ENCODE measurements at places on chromosomes 7 and 10.
A peak's percentile ranks its signal among the peaks of the same experiment; 100 is the strongest.

- no peak for DNase-seq
Measured at GRCh38 chr10:87940210-87940609, 76.8 kb downstream of the PTEN start.

- DNase-seq: no peak
Measured at GRCh38 chr10:132788831-132789219, 2.9 kb upstream of the NKX6-2 start.

DNA sequence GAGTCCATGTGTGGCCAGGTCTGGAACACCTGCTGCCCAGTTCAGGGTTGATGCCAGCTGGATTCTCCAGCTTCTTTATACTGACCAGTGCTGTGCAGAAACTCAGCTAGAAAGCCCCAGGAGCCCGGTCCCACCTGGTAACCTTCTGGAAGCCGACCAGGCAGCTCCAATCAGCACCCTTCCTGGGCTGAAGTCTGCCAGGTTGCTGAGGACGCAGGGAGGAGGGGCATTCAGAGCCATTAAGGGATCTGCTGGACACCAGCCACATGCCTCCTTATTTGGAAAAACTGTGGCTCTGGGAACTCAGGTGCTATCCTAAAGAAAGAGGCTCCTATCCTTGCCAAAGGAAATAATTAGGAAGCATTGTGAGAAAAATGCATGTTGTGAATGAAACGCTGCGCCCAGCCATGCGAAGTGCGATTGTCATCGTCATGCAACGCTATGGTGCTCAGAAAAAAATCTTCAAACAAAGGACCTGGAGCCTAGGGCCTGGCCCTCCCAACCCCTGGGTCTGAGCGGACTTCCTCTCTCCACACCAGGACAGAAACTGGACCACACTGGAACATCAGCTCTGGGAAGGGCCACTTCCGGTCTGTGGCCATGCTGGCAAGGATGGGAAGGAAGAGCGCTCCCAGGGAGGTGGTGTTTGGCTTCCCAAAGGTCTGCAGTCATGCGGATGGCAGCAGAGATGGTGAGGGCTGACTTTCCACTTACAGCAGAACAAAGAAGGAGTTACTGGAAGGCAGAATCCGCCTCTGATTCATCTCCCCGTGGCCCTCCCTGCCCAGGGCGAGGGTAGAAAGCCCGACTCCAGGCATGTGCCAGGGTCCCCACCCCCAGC is 90.1 kb downstream of the FAM53B start:
- peak; percentile 7 for DNase-seq

GRCh38 chr7:1290026-1290678 is 57.5 kb downstream of the UNCX start:
- DNase-seq: peak; percentile 40

DNA sequence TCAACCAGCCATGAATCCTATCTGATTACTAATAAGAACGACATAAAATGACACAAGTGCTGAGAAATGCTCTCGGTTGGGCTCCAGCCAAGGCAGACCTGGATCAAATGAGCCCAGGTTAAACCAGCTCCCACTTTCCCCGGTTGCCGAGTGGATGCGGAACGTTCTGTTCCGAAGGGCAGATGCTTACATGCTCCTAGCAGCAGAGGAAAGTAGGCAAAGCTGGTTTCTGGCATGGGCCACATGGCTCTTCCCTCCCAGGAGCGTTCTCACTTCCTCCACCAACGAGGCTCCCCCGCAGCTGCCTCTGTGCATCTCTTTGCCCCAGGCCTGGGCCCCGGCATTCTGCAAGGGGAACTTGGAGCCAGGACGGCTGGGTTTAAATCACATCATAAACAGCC is 61.8 kb upstream of the SDK1 start:
- no peak for DNase-seq

DNA sequence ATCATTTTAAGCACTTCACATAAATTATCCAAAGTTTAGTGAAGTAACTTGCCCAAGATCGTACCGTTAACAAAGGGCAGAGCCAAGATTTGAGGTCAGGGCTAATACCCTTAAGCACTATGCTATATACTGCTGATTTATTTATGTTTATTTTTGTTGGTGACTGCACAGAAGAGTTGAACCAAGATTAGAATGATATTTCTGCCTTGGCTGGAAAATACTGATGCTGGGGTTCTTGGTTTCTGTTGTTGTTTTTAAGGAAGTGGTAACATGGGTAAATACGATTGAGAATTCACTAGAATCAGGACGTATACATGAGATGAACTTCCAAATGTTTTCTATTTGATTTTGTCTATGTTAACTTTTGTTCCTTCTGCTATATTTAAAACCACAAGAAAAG is 9.3 kb downstream of the ADD3 start:
- no peak for DNase-seq

- no peak for DNase-seq
Measured at GRCh38 chr10:93417266-93417665, 64.9 kb downstream of the MYOF start.

DNA sequence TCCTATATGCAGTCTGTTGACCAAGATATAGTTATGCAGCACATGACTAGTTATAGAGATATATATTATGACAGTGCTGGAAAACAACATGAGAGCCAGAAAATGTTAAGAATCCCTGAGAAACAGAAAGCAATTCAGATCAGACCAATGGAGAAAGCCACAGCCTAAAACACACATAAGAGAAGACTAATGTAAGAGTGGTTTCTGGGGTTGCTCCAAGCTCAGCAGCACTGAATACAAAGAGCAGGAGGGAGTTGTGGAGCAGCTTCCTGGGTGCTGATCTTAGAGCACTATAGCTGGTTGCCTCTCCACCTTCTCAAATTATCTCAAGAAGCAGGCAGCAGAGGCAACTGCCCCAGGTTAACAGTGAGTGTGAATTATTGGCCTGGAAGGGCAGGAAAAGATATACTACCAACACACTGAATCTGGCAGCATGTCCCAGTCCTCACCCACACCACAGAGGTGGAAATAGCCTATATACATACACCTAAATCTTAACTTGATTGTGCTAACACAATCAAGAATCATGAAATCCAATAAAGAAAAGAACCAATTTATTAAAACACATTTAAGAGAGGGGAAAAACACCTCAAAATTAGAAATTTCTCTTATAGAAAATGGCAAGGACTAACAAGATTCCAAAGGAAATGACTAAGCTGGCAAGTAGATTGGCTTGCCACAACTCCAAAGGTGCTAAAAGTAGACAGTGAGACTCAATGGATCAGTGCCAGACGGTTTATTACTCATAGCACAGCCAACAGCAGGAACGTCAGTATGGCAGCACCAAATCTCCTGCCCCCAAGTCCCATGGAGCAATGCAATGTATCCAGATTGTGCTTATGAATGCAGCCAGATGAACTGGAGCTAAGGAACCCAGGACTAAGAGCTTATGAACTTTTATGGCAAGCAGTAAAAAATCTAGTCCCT is 5.1 kb downstream of the PTTG1IP2 start:
- no peak for DNase-seq

DNA sequence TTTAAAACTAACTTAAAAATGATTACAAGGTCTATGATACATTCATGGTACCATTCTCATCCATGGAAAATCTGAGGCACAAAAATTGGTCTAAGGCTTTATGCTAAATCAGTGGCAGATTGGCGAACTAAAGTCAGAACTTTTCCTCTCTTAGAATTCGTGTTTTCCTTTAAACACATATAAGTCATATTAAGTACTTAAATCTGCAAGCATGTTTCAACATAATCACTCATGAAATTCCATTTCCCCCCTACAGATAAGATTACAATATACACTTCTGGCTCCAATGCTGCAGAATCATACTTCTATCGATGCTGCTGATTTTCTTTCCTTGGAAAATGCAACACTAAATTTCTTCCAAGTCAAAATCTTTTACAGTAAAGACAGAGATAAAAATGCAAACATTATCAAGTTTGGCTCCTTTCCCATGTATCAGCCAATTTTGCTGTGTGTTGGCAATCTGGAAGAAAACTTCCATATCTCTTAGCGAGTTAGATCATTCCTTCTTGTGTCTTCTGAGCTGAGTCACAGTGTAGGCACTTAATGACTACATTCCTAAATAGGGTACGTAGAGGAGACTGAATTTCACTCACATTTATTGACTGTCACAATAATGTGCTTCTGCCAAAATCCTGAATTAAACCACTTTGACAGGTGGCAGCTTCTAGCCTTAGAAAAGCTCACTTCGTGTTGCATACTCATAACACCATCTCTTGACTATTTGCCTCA is 76.4 kb upstream of the LRRC17 start:
- DNase-seq: no peak

DNA sequence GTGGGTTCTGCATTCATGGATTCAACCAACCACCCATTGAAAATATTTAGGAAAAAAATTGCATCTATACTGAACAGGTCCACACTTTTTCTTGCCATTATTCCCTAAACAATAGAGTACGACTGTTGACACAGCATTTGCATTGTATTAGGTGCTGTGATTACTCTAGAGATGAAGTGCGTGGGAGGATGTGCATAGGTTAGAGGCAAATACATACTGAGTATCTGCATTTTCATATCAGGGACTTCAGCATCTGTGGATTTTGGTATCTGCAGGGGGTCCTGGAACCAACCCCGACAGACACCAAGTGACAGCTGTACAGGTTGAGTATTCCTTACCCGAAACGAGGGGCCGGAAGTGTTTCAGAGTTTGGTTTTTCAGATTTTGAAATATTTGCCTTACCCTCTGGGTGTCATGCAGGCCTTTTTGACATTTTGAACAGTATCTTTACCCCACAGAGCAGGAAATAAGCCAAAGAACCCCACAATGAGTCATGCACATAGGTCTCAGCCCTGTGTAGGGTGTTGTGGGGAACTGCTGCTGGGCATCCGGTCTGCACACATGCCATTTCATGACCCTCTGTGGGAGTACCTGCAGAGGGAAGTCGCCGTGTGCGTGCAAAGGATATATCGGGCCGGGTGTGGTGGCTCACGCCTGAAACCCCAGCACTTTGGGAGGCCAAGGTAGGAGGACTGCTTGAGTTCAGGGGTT is 14.5 kb downstream of the NUDT5 start:
- DNase-seq: peak; percentile 88

DNA sequence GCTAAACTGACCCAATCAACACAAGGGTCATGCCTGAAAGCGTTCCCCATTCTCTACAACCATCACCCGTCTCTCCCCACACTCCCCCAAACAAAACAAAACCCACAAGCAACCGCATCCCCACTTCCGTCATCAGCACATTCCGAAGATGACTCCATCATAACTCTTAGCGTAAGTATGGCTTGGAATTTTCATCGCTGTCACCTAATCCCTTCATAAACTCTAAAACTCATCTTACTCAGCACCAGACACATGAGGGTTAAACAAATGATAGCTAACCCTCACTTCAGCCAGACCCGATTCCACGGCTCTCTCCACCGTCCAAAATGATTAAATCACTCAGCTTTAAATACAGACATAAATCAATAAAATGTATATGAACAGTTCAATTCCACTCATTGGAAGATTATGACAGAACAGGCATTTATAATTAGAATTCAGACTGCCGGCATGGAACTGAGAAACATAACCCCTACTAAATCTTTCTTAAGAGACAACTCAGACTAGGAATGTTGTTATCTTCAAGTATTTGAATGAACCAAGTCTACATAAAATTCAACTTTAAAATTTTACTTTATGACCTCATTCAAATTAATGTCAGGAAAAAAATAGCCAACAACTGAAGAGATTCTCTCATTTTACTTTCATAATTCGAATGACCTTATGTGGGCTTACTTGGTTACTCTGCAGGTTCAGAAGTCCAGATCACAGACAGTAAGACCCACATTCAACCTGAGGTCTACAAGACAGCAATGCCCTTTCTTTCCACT is 215.9 kb downstream of the PARD3 start:
- DNase-seq: no peak

DNA sequence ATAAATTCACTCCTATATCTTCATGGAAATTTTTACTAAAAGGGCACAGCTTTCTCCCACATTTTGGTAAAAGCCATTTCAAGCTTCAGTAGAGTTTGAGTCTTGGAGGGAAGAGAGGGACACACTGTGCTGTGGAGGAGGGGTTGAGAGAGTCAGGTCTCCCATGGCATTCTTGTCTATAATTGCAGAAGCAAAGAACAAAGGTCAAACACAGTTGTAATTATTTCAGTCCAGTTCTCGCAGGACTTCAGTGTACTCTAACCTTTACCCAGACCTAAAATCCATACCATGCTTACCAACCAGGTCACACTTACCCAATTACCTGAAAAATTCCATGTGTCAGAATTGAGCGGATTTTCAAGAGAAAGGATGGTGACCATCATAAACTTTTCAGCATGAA is 298.4 kb downstream of the XPNPEP1 start:
- no peak for DNase-seq

DNA sequence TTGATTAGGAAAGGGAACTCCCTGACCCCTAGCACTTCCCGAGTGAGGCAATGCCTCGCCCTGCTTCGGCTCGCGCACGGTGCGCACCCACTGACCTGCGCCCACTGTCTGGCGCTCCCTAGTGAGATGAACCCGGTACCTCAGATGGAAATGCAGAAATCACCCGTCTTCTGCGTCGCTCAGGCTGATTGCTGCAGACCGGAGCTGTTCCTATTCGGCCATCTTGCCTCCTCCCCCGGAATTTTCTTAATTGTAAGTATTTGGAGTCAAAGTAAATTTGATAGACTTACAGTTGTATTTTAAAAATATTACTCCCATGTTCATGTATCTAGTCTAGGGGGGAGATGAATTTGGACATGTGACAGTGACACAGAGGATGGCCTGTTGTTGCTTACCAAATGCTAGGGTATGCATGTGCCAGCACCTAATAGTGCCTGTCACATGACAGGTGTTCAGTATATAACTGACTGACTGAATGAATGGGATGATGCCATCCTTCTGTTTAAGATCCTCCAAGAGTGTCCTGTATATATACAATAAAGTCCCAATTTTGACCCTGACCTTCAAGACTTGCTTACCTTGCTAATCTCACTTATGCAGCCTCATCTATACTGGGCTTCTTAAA is 42.0 kb upstream of the ICA1 start:
- DNase-seq: no peak

GRCh38 chr10:44519361-44519760 is 134.5 kb upstream of the CXCL12 start:
- DNase-seq: no peak

- no peak for DNase-seq
Measured at GRCh38 chr10:103910442-103911012, 7.5 kb downstream of the STN1 start.

DNA sequence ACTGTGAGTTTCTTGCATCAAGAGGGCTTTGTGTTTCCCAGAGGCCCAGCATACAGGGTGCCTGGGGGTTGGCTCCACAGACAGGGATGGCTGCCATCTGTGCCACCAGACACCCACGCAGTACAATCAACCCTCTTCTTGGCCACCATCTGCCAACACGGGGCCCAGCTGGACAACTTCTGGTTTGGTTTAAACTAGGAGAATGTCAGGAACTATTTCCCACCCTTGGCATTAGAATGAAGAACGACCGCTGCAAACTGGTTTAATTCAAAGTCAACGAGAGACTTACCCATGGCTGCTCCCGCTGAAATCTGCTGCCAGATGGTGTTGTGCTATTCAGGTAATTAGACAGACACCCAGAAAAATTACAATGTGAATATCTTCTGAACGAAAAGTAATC is 27.8 kb downstream of the NMT2 start:
- no peak for DNase-seq

GRCh38 chr7:73903321-73904218 is 42.6 kb downstream of the TMEM270 start:
- no peak for DNase-seq
